ENCODE measurements at places on chromosomes 2 and 18.

DNA sequence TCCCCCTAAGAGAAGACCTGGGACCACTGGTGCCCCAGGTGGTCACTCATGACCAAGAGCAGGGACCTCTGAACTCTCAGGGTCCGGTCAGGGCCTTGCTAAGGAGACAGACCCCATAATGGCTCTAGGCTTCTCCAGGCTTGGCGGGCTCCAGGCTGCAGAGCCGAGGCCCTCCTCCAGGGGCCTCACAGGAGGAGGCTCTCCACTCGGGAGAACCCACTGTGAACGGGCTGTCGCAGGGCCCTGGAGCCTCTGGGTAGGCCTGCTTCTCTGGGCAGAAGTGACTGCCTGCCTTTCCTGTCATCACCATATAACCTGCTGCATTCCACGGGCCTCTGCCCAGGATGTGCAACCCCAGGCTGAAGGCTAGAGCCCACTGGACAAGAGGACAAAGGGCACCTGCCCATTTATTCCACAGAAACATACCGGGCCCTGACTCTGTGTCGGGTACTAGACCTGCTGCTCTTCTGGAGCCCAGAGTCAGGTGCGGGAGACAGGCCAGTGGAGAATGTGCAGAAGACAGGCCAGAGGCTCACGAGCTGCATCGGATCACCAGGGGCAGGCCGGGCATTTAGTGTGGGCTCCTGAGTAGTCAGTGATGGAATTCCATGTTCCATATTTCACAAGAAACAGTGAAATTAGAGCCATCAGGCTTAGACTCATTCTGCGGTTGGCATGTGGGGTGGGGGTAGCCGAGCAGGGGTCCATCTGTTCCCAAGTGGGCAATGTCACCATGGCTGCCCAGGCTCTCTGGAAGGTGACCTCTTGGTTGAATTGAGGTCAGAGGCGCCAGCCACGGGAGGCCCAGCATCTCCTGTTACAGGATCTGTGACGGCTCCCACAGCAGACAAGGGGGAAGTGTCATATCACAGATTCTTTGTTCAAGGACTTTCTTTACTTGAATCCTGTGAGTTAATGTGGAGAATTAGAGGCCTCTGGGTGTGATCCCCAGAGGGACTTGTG, 220.8 kb downstream of the SH3RF3 start:
- no peak for DNase-seq

GRCh38 chr2:151775057-151775740, 40.9 kb upstream of the NEB start:
- no peak for DNase-seq

- no peak for DNase-seq
Measured at GRCh38 chr2:23456881-23457760, 72.1 kb downstream of the KLHL29 start.

- DNase-seq, result no peak
Measured at GRCh38 chr18:25895518-25895917, 194.9 kb downstream of the SS18 start.

GRCh38 chr18:10688766-10689165, 162.9 kb downstream of the NAPG start:
- no peak for DNase-seq

GRCh38 chr18:21131698-21132227, 20.1 kb upstream of the ROCK1 start:
- no peak for DNase-seq

DNA sequence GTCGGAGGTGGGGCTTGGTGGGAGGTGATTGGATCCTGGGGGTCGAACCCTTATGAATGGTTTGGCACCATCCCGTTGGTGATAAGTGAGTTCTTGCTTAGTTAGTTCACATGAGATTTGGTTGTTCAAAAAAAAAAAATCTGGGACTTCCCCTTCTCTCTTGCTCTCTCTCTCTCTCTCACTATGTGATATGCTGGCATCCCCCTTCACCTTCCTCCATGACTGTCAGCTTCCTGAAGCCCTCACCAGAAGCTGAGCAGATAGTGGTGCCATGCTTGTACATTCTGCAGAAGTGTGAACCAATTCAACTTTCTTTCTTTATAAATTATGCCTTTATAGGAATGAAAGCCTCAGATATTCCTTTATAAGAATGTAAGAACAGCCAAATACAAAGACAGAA, 269.7 kb upstream of the APCDD1 start:
- DNase-seq, result no peak

DNA sequence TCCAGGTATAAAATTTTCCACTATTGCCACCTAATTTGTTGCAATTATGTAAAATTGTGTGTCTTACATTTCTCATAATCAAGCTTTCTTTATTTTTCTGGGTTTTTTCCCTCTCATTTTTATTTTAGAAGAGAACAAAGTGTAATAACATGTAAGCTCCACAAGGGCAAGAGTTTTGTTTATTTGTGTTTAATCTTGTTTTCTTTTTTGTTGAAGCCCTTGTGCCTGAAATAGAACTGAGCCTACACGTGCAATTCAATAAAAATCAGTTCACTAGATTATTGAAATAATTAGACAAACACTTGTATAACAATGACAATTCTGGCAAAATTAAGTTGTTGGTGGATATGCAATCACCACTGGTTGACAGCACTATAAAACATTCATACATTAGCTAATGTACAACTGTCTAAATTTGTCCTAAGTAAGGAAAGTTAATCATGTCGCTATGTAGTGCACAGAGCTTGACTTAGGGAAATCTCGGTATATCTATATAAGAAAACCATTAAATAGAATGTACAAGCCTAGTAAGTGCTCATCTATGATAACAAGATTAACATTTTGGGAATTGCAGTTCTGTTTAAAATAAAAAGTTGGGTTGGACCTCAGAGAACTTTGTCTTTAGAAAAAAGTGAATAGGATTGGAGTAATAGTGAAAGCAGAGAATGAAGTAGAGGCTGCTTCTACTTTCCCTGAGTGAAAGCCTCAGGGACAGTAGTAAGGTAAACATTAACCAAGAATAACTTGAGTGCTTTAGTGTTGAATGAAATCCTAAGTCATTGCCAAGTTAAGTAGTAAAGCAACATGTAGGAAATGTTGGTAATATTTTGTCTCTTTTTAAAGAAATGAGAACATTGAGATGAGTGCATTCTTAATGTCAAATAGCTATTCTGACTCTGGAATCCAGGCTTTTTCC, 37.4 kb upstream of the NOL4 start:
- DNase-seq, result no peak

DNA sequence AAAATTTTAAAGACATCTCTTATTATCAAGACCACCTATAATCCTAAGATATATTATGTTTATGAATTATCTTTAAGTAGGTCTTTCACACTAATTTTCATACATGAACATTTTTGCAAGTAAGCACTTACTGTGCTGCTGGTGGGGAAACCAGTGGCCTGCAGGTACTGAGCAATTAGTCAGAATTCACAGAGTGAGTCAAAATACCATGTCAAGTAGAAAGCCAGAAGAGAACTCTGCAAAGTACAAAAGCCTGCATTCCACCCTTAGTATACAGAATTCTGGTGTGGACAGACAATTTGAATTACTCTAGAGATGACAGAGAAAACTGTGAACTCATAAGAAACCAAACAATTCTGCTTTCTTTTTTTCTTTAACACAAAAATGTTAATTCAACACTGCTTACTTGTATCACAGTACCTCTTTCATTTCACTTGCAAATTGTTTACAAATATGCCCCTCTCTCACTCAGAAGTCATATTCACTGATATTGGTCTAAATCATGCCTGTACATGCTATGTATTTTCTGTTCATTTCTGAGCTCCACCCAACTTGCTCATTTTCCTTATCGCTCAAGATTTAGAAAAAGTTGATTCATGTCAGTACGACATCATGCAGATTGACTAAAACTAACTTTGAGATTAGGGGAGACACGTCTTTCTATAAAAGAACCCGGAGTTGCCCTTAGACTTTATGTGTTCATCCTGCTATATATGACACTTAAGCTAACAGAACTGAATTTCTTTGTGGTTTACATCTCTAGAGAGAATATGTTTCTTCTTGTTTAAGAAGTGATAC, 182.9 kb downstream of the IKZF2 start:
- DNase-seq, result no peak

Measured in right forelimb (tissue), 1 donor.